SW 1271 (cell line): ENCODE measurements at places on chromosomes 5 and 9.
A peak's percentile ranks its signal among the peaks of the same experiment; 100 is the strongest.

DNA sequence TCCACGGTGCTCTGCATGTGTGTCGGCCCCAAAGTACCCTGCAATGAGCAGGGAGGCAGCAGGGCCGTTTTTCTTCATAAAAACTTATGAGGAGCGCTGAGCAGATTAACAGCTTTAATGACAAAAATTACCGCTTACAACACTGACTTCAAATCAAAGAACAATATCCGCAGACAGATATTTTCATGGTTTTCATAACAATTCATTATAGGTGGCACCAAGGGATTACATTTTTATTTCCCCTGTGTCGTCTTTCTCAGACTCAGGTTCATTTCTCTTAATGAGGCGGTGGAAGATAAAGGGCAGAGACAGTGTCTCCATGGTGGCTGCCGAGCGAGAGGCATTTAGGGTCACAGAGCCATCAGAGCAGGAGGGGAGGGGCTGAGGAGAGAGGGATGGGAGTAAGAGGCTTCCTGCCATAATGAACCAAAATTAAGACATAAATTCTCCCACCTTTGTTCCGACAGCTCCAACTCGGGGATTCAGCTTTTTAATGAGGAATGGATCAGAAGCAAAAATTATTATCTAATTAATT, 240.7 kb upstream of the CLINT1 start:
- no peak for DNase-seq

- no peak for DNase-seq
Observed at GRCh38 chr5:62562867-62563266, 15.8 kb upstream of the LRRC70 start.

GRCh38 chr9:89218040-89218928, 39.7 kb upstream of the SHC3 start:
- DNase-seq, result no peak

DNA sequence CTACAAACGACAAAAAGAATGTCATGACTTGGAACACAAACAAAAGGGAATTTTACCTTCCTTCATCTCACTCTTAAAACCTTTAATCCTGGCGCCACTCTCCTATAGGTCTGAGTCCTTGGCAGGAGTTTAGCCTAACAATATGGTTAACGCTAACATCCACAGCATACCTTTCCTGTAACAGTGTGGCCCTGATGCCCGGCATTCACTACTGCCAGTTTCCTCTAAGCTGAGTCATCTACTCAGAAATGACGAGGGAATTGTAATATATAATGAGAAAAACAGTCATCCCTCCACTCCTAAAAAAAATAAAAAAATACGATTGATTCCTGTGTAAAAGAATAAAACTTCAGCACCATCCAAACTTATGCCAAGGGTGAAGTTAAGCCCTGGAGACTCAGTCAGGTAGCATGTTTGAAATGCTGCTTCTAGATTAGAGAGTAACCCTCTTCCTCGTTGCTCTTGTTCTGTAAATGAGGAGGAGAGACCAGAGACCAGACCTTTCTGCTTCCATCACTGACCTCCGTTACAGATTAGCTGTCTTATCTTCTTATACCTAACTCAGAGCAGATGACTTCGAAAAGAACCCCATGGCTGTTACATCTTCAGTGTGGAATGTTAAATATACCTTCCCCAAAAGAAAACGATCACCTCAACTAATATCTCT, 37.4 kb downstream of the CCDC125 start:
- DNase-seq, result no peak

DNA sequence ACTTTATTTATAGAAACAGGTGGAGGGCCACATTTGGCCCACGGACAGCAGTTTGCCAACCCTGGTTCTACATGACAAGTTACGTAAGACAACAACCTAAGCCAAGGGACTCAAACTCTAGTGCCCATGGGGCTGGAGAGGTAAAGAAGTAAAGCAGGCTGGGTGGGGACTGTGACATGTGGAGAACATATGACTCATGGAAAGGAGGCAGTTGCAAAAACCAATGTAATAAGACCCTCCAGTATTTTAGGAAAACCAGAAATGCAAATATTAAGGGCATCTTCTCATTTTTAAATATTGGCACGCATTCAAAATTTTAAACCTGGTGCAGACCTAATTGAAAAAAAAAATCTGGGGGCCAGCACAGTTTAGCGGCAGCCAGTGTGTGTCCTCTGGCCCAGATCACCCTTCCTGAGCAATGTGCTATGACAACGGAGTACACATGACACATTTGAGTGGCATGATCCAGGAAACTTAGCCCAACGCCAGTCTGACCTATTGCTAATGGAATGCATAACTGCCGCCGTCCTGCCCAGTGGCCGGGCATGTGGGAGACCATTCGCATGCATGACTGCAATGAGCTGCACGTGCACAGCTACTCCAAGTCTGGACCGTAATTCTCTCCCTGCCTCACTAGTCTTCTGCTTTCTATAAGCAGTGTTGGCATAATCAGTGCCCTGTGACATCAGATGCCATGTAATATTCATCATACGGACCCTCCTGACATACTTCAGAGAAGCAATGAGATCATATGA, 97.2 kb downstream of the SH3TC2 start:
- DNase-seq, result peak; percentile 99

DNA sequence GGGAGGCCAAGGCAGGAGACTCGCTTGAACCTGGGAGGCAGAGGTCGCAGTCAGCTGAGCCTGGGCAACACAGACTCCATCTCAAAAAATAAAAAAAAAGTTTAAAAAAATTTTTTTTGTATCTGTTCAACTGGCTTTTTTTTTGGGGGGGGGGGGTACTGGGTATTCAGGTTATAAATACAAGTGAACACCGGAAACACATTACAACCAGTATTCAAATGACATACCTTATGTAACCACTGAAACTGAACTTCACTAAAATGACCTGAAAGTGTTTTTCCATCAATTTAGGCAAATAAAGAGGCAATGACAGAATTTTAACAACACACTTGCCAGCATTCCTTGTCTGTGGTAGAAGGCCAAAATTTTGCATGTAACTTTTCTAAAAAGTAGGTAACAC, 33.5 kb downstream of the STRBP start:
- no peak for DNase-seq

GRCh38 chr5:2709976-2710689, 41.3 kb downstream of the IRX2 start:
- no peak for DNase-seq

DNA sequence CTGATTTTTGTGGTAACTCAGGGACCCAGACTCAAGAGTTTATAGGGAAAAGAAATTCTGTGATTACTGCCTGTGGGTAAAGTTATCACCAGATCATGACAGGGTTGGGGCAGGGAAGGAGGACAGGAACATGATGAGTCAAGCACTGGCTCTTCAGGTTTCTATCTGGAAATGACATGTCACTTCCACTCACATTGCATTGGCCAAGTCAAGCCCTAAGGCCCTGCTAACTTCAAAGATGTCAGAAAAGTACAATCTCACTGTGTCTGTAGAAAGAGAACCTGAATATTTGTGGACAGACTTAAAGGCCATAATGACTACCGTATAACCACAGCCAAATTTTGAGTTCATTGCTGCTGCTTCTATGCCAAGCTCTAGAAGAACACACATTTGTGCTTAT, 187.7 kb downstream of the TLE4 start:
- DNase-seq, result no peak

DNA sequence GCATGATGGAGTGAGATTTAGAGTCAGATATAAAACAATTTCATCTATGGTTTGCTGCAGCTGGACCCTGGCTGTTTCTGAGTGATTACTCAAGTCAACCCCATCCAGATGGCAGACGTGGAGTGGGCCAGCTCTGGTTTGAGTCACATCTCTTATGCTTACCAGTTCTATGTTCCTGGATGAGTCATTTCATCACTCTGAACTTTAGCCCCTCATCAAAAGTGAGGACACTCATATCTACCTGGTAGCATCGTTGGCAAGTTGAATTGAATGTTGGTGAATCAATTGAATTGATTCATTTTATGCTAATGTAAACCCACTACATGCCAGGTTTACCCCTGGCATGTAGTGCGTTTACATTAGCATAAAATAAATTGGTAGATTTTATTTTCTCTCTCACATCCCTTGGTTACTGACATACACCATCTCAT, 176.4 kb downstream of the FGF18 start:
- no peak for DNase-seq

DNA sequence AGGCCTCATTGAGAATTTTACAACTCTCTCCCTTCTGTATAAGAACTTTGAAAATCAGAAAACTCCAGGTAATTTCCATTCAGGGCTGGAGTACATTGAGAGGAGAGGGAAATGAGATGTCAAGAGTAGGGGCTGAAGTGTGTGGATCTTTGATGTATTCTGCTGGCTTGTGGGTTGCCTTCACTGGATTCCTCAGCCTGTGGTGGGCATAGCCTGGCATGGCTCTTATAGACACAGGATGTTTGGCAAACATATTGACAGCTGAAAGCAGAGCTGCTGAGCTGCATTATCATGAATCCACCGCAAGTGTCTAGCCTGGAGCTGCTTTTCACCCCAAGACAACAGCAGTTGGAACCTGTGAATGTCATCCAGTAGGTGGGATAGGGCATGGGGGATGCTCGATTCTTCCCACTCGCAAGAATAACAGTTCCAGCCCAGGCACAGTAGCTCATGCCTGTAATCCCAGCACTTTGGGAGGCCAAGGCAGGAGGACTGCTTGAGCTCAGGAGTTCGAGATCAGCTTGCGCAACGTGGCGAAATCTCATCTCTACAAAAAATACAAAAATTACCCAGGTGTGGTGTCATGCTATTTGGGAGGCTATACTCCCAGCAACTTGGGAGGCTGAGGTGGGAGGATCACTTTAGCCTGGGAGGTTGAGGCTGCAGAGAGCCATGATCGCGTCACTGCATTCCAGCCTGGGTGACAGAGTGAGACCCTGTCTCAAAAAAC, 36.0 kb upstream of the TTC23L start:
- DNase-seq, result no peak

DNA sequence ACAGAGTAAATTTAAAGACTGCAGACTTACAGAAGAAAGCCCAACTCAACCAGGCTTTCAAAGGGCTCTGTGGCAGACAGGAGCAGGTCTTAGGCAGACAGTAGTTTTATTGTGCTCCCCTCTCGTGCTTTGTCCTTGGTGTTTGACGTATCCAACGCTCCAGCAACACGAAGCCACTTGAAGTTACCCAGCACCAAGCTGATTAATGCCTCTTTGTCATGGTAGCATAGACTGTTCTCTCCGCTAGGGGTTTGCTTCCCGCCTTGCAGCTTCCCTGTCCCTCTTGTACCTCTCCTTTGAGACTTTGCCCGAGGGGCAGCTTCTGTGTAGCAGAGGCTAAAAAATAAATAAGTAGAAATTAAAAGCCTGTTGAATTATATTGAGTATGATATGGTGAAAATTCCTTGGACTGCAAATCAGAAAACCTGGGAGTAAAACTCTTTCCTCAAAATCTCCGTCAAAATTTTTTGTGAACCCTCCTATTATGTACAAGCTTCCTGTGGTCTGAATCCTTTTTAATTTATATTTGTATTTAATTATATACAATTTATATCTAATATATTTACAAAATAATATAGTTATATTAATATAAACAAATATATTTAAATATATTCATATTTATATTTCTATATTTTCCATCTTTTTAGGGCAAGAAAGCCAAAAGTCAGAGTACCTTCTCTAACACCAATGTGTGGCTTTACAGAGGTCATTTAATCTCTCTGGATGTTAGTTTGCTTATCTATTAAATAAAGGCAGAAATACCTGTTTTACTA, 405.4 kb downstream of the DMAC1 start:
- no peak for DNase-seq

GRCh38 chr9:105148328-105149006, 96.0 kb upstream of the SLC44A1 start:
- no peak for DNase-seq

- DNase-seq, result no peak
Observed at GRCh38 chr5:15932066-15932465, 247.5 kb downstream of the MARCHF11 start.

GRCh38 chr5:7907612-7908011, 38.7 kb downstream of the MTRR start:
- no peak for DNase-seq

- no peak for DNase-seq
Observed at GRCh38 chr9:37944671-37945481, 40.9 kb upstream of the SLC25A51 start.

- no peak for DNase-seq
Observed at GRCh38 chr9:86601697-86602096, 247.5 kb upstream of the TUT7 start.
